ENCODE measurements at places on chromosomes 7 and 10. TPM values are rescaled to one million over a fixed set of nuclear protein-coding genes. Genes with fewer than 3 reads are reported as not detected.

The C10orf105 gene
- total RNA-seq, result not detected

- H3K4me3 ChIP-seq, result no peak overlapping the region
- 0 out of 2 replicates have a peak, but pooled peaks cover 10% of the 10 kb centered on the region for H3K27me3 ChIP-seq
- H3K4me1 ChIP-seq, result no peaks in the 10 kb centered on the region
- no peak overlapping the region for H3K27ac ChIP-seq
Measured at GRCh38 chr7:101563943-101564777, 64.9 kb downstream of the MYL10 start.

DNA sequence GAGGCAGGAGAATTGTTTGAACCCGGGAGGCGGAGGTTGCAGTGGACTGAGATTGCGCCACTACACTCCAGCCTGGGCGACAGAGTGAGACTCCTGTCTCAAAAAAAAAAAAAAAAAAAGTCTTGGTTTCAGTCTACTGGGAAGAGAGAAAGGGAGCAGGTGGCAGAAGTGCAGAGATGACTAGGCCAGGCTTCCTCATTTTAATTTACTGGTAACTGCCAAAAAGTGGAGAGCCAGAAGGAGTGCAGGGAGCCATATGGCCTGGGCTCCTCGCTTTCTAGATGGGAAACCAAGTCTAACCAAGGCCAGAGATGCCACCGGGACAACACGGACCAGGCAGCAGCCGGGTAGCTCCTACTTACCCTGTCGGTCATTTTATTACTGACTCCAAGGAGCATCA is 12.2 kb downstream of the SEPHS1 start:
- no peak for DNase-seq
- no peaks in the 10 kb centered on the region for H3K27me3 ChIP-seq
- no peaks in the 10 kb centered on the region for H3K4me1 ChIP-seq
- H3K36me3 ChIP-seq, result no peaks in the 10 kb centered on the region
- H3K4me3 ChIP-seq, result no peak overlapping the region

GRCh38 chr10:93334181-93334580 is 148.0 kb downstream of the MYOF start:
- H3K4me1 ChIP-seq, result peaks cover 34% of the 10 kb centered on the region
- H3K4me3 ChIP-seq, result no peak overlapping the region
- peak; percentile 12 for DNase-seq
- H3K27ac ChIP-seq, result peak overlapping the region; percentile 98
- H3K36me3 ChIP-seq, result peaks cover 73% of the 10 kb centered on the region
- no peaks in the 10 kb centered on the region for H3K27me3 ChIP-seq

DNA sequence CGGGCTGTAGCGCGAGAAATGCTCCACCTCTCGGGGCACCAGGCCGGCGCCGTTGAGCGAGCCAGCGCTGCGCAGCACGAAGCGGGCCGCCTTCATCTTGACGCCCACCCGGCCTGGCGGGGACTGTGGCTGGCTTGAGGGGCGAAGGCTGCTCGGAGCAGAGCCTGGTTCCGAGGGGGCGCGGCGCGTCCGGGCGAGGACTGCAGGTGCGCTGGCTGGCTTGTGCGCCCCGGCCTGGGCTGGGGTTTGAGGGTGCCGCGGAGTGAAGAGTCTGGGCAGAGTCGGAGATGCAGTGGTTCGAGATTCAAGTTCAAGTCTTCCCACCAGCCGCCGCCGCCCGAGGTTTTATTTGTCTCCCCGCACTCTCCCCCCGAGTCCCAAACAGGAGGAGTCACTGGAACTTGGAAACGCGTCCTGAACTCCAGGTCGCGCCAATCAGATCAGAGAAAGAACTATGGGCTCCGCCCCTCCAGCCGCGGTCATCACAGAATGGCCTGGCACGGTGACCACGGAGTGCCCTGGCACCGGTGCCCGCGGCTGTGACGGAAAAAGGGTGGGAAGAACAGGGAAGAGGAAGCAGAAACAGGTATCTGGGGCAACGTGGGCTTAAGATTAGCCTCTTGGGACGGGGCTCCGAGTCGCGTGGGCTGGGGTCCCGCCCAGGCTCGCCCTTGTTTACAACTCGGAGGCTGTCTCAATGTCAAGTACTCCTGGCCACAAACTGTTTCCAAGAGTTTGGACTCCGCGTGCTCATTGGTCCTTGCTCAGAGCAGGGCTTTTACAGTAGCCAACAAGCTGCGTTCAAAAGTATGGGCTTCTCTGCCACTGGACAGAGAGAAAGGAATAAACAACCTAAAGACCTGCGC is at the start of gene PDK4:
PDK4 (minus strand) TSS at position 319 of the 866 bp plus-strand sequence; CDS start at position 96, 223 bp downstream.
- peak; percentile 73 for DNase-seq
- no peaks in the 10 kb centered on the region for H3K36me3 ChIP-seq
- peak within 1 kb of the TSS; percentile 80 for H3K4me3 ChIP-seq

DNA sequence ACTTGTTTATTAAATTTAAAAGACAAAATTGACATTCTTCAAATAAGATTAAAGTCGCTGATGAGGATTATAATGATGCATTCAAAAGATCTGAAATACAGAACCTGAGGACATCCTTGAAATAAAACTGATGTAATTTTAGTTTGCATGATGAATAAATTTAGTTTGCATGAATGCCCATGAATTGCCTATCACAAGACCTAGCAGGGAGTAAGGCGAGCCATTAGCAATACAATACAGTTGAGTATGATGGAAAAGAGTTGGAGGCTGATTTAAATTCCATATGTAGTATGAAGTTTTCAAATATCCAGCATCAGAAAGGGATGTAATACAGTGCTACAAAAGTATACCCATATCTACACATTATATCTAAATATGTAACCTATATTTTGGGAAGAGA is 321.3 kb downstream of the CACNA2D1 start:
- no peaks in the 10 kb centered on the region for H3K27me3 ChIP-seq
- H3K4me3 ChIP-seq, result no peak overlapping the region
- no peaks in the 10 kb centered on the region for H3K36me3 ChIP-seq
- DNase-seq, result no peak

The ZEB1 gene
- 3.9 TPM for total RNA-seq

DNA sequence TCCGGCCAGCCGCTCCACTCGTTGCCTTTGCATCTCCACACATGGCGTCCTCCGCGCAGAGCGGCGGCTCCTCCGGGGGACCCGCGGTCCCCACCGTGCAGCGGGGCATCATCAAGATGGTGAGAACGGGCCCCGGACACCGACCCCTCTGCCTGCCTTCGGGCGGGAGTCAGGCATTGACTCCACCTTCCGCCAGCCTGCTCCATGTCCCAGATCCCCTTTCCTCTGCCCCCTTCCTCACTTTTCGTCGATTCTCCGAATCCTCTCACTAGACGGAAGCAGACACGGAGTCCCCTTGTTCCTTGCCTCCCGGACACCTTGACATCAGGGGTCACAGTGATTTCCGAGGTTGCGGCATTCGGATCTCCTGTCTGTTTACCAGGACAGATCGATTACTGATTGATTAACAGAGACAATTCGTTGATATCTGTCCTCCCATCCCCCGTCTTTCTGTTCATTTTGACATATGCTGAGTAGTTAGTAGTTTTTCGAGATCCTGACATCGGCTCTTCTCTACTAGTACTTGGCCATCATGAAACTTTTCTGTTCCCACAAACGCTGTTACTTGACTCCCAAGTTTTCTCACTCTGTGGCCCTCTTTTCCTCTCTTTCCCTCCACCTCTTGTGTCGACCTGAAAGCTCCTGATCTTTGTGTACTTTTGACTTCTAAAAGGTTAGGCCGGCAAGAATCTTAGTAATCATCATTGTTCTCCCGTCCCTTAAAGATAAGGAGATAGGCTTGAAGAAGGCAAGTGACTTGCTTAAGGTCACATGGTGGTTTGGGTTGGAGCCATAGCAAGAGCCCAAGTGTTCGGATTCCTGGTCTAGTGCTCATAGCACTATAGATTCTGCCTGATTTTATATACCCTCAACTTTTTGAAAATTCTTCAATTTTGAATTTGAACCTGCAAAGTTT is 597 bp downstream of the SND1 start:
- H3K27me3 ChIP-seq, result no peaks in the 10 kb centered on the region
- H3K4me3 ChIP-seq, result peak overlapping the region; percentile 96
- peak overlapping the region; percentile 40 for H3K27ac ChIP-seq
- peaks cover 30% of the 10 kb centered on the region for H3K4me1 ChIP-seq

DNA sequence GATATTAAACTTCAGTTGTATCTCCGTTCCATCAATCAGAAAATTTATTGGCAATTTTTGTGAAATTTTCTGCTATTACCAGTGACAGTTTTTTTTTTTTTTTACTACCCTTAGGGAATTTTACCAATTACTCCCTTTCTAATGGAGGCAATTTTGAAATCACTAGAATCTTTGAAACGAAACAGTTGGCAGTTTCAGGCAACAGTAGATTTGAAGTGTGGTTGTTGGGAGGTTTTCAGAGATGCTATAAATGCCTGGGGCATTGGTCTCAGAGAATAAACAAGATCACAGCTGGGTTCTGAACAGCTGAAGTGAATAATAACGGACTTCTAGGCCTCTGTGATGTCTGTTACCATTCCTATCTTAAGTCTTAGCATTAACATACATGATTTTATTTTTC is 535.9 kb upstream of the POT1 start:
- H3K4me3 ChIP-seq, result no peak overlapping the region
- no peaks in the 10 kb centered on the region for H3K27me3 ChIP-seq
- DNase-seq, result no peak
- no peaks in the 10 kb centered on the region for H3K36me3 ChIP-seq
- no peaks in the 10 kb centered on the region for H3K4me1 ChIP-seq
- no peak overlapping the region for H3K27ac ChIP-seq

- no peaks in the 10 kb centered on the region for H3K27me3 ChIP-seq
- DNase-seq, result peak; percentile 35
- H3K27ac ChIP-seq, result no peak overlapping the region
- no peaks in the 10 kb centered on the region for H3K36me3 ChIP-seq
- H3K4me1 ChIP-seq, result peaks cover 29% of the 10 kb centered on the region
- H3K4me3 ChIP-seq, result no peak overlapping the region
Measured at GRCh38 chr7:132131196-132131595, 445.1 kb downstream of the PLXNA4 start.

GRCh38 chr10:58781873-58782488 is 269.3 kb downstream of the BICC1 start:
- H3K36me3 ChIP-seq, result no peaks in the 10 kb centered on the region
- peaks cover 20% of the 10 kb centered on the region for H3K4me1 ChIP-seq
- DNase-seq, result peak; percentile 93

The LRRD1 gene
- total RNA-seq, result not detected

The HGF gene
- total RNA-seq, result 0.15 TPM

- no peaks in the 10 kb centered on the region for H3K4me1 ChIP-seq
- no peaks in the 10 kb centered on the region for H3K27me3 ChIP-seq
- DNase-seq, result peak; percentile 24
- H3K36me3 ChIP-seq, result no peaks in the 10 kb centered on the region
- no peak overlapping the region for H3K4me3 ChIP-seq
Measured at GRCh38 chr10:104548090-104548489, 93.0 kb upstream of the SORCS3 start.

DNA sequence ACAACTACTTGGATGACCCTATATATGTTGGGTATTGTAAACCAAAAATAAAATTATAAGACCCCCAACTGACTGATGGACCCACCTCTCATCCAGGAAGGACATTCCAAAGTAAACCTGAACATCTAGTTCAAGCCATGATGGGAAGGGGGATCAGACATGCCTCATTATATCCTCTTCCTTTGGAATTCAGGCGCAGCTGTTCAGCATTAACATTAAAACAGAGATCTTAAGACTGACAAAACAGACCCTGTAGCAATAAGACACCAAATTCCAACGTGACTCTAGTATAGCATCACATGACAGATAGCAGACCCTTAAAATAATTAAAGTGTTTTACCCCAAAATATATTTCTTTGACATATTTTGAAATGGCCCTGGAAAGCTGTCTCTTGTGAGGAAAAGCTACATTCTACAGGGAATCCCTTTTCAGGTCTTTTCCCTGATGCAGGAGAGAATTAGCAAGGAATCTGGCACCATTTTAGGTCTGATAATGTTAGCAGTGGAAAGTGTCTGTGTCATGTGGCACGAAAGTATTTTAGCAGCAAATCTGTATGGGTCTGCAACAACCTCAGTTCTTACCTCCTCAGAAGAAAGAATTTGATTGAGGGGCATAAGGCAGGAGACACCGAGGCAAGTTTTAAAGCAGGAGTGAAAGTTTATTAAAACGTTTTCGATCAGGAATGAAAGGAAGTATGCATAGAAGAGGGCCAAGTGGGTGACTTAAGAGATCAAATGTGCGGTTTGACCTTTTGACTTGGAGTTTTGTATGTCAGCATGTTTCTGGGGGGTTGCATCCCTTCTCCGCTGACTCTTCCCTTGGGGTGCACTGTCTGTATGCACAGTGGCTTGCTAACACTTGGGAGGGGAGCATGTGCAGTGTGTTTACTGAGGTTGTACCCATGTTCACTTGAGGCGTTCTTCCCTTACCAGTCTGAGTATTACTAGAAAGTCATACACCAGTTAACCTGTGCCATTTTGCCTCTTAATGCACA is 236.6 kb upstream of the PPP1R3A start:
- no peaks in the 10 kb centered on the region for H3K4me1 ChIP-seq
- no peak overlapping the region for H3K4me3 ChIP-seq
- H3K36me3 ChIP-seq, result no peaks in the 10 kb centered on the region
- H3K27ac ChIP-seq, result no peak overlapping the region
- H3K27me3 ChIP-seq, result 0 out of 2 replicates have a peak, but pooled peaks cover 8% of the 10 kb centered on the region

DNA sequence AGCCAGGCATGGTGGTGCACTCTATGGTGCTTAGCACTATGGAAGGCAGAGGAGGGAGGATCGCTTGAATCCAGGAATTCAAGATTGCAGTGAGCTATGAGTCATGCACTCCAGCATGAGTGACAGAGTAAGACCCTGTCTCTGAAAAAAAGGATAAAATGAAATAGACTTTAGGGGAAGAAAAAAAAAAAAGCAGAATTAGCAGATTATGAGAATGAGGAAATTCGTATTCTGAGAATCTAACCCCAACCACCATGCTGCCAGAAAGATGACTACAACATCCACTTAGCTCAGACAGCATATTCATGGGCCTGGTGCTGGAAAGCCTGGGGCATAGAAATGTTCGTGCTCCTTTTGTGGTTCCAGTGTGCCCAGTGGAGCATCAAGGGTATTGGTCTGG is 63.3 kb downstream of the TMEM26 start:
- H3K36me3 ChIP-seq, result no peaks in the 10 kb centered on the region
- H3K4me1 ChIP-seq, result no peaks in the 10 kb centered on the region
- H3K4me3 ChIP-seq, result no peak overlapping the region
- H3K27me3 ChIP-seq, result no peaks in the 10 kb centered on the region
- H3K27ac ChIP-seq, result no peak overlapping the region
- peak; percentile 39 for DNase-seq

GRCh38 chr10:111076682-111077478 is at the start of gene ADRA2A:
Gene ADRA2A, plus strand, starts transcription at chr10:111077029. Its CDS starts 968 bp downstream, at chr10:111077997.
- H3K4me1 ChIP-seq, result peaks cover 5% of the 10 kb centered on the region
- peak; percentile 12 for DNase-seq
- H3K27me3 ChIP-seq, result peaks cover 34% of the 10 kb centered on the region
- H3K36me3 ChIP-seq, result no peaks in the 10 kb centered on the region
- peak within 1 kb of the TSS; percentile 68 for H3K4me3 ChIP-seq
- H3K27ac ChIP-seq, result no peak within 1 kb of the TSS

DNA sequence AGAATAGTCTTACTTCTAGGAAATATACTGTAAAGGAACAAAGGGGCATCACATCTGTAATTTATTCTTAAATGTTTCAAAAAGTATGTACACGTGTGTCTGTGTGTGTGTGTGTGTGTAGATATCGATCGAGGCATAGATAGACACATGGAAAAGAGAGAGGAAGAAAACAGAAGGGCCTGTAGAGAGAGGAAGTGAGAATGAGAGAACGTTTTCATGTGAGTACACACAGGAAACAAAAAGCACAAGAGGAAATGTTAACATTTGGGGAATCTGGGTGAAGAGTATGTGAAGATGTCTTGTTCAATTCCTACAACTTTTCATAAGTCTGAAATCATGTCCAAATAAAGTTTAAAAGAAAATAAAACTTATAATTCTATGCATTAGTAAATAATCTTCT is 286.5 kb upstream of the SORCS1 start:
- no peaks in the 10 kb centered on the region for H3K4me1 ChIP-seq
- no peaks in the 10 kb centered on the region for H3K27me3 ChIP-seq
- H3K27ac ChIP-seq, result no peak overlapping the region
- no peak overlapping the region for H3K4me3 ChIP-seq
- DNase-seq, result no peak

The SRI gene
- total RNA-seq, result 94.0 TPM
